ENCODE measurements at places on chromosomes 1 and 21.

GRCh38 chr1:75765697-75766355 lies 20.2 kb upstream of the RABGGTB start:
- DNase-seq = no peak

GRCh38 chr1:209736490-209737117 lies 19.2 kb upstream of the TRAF3IP3 start:
- DNase-seq = no peak

GRCh38 chr1:205358579-205358978 lies 1.9 kb upstream of the KLHDC8A start:
- DNase-seq = no peak

DNA sequence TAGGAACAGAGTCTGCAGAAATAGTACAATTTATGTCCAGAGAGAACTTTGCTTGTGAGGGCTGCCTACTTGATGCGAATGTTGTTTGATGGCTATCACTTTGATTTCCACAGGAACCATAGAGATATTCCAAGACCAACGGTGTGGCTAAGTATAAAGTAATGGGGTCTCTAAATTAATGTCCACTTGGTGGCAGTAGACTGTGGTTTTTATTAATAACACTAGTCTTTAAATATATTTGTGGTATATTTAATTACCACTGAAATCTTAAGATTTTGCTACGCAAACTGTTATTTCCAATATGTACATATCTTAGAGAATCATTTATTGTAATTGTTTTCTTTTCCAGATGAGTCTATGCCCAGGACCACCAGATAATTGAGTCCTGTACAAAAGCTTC lies 647.9 kb downstream of the PLA2G4A start:
- DNase-seq = no peak

GRCh38 chr1:91173346-91173890 lies 151.6 kb upstream of the ZNF644 start:
- DNase-seq = no peak

GRCh38 chr1:100581096-100581705 lies 43.3 kb downstream of the GPR88 start:
- DNase-seq = no peak

DNA sequence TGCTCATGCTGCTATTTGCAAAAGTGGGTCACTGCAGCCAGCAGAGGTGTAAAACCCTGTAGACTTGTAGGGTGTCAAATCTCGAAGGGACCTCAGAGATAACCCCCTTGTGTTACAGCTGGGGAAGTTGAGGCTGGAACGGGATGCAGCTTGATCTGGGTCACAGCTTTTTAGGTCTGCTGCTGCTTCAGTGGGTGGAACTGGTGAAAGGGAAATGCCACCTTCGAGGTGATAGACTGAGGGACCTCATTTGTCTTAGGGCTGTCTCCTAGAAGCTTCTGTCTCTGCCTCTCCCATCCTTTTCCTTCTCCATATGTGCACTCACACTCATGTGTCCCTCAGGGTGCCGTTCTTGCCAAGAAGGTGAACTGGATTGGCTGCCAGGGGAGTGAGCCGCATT lies 35.4 kb downstream of the QSOX1 start:
- no peak for DNase-seq

DNA sequence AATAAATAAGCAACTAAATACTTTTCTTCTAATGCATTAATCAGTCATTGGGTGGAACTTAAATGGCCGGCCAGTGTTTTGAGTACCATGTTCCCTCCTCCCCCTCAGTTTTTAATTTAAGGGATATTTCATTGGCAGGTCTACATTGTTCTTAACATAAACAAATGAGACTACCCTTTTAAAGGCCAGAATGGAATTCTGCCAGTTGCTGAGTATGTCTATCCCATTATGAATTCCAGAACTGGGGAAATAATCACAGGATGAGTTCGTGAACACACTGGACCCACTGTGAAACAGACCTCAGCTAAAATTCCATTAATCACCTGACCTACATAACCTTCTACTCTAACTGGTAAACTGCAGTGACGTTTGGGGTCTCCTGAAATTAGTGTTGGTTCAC lies 305.5 kb upstream of the PKN2 start:
- no peak for DNase-seq

DNA sequence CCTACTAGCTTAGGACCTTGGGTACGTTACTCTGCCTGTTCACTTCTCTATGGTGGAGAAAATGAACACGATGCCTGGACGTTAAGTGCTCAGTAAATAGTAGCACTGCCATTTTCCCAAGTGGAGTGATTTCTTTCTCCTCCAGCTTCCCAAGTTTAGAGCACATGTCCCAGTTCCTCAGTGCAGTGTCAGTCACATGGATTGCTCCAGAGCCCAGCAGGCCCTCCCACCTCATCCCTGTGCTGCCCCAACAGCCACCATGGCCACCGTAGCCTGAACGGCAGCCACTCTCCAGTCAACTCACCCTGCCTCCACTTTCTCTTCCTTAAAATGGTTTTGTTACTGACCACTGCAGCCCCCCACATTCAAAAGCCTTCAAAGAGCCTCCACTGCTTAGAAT lies 8.5 kb downstream of the STMN1 start:
- DNase-seq = no peak

GRCh38 chr1:95021805-95022643 lies 50.7 kb downstream of the ALG14 start:
- no peak for DNase-seq

DNA sequence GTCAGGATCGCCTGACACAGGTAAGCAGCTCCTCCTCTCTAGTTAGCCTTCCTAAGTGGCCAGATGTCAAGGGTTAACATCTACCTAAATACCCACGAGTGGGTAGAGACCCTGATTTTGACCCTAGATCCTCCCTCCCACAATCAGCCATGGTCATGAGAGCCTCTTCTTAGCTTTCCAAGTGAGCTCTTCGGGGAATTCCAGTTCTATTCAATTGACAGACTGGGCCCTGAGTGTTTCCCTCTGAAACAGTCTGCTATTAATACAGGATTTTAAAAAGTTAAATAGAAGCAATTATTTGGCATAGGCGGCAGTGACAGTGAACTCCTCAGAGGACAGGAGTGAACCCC lies 28.1 kb downstream of the C2CD2 start:
- no peak for DNase-seq

GRCh38 chr1:221761354-221762002 lies 19.6 kb upstream of the DUSP10 start:
- DNase-seq = no peak

GRCh38 chr1:246934765-246935164 lies 3.0 kb upstream of the AHCTF1 start:
- DNase-seq = no peak

- no peak for DNase-seq
Measured at GRCh38 chr1:200042119-200042551, 14.6 kb downstream of the NR5A2 start.

DNA sequence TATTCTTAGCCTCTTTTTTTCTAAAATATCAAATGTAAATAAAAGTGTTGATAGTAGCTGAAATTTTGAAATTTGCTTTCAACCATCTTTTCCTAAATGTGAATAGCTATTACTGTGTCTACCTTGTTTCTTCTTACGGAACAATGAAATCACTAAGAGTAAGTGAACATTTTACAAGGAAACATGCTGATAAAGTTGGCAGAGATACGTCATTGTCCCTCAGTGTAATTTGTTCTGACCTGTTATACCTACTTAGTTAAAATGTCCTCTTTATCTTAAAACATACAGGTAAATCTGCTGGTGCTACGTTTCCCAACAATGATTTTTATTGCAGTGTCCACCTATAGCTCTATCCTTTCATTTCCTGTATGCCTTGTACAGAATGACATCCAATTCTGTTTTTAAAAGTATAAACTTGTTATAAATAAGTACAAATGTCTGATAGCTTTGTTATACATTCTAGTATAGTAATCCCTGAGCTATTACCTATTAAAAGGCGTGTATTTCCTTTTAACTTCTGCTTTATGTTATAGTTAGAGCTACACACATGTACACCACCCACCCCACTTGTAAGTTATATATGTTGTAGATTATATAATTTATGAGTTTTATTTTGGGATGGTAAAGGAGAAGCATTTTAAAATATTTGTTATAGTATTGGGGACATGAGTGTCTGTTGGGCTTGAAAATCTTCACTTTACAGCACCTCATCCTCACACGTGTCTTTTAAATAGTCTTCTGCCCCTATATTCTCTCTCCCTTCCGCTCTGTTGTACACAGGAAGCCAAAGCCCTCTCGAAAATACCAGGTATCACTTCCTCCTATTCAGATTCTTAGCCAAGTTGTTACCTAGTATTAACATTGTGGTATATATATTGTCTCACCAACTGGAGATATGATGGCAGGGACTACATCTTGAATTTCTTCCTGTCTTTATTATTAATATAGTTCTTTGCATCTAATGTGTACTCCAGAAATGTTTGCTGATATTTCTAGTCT lies 25.2 kb downstream of the LAMC1 start:
- no peak for DNase-seq

- DNase-seq = no peak
Measured at GRCh38 chr1:213452501-213452900, 401.5 kb downstream of the RPS6KC1 start.

DNA sequence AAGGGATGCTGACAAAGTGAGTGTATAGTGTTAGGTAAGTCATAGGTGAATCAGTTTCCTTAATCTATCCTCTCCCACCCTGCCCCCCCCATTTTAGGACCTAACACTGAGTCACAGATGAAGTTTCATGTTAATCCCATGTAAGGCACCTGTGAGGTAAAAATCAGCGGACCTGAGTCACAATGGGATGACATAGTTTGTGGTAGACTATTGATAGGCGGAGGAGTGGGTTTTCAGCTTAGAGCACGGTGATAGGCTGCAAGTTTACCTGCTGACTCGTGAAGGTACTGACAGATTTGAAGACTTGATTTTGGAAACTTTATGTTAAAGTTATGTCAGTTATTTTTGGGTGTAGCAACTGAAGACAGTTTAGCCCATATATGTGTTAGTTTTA lies 1.7 kb downstream of the TOR1AIP1 start:
- no peak for DNase-seq

GRCh38 chr1:83060221-83060620 lies 938.7 kb downstream of the TTLL7 start:
- no peak for DNase-seq

- peak; percentile 57 for DNase-seq
Measured at GRCh38 chr1:248847181-248847955, 9.3 kb downstream of the ZNF672 start.

DNA sequence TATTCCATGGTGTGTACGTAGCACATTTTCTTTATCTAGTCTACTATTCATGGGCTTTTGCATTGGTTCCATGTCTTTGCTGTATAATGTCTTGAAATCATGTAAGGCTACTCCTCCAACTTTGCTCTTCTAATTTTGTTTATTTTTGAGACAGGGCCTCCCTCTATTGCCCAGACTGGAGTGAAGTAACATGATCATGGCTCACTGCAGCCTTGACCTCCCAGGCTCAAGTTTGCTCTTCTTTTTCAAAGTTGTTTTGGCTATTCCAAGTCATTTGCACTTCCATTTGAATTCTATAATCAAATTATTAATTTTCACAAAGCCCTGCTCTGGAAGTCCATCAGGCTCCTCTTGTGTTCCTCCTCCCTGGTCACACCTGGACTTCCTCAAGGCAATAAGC lies 90.2 kb upstream of the SGIP1 start:
- DNase-seq = no peak

DNA sequence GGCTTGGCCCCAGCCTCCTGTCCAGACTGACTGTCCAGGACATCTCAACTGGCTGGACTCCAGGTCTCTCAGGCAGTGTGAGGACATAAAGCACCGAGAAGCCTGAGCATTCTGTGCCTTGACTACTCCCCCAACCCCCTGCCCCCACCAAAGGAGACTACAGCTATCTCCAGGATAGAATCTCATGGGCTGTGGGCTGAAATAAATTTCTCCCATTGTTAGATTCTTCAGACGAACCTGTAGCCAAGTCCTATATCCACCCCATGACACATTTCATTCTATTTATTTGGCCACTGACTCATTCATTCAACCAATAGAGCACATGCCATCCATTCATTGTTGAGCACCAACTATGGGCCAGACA lies 11.4 kb downstream of the VWA5B1 start:
- DNase-seq = no peak

DNA sequence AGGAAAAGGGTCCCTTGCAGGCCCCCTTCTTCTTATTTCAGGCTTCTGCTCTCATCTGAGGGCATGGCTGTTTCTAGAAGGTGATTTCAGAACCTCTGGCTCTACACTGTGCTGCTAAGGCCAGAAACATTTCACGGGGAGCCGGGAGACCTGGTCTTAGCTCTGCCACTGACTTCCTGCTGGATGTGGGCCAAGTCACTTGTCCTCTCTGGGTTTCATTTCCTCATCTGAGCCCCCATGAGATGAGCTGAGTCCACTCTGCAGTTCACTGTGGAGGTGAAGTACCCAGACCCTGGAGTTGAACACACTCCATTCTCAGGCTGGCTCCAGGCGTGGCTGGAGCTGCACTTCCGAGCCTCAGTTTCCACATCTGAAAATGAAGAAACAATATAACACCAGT lies 2.1 kb downstream of the PADI1 start:
- DNase-seq = peak; percentile 75

GRCh38 chr1:67645495-67646144 lies 39.4 kb upstream of the GADD45A start:
- DNase-seq = peak; percentile 86

DNA sequence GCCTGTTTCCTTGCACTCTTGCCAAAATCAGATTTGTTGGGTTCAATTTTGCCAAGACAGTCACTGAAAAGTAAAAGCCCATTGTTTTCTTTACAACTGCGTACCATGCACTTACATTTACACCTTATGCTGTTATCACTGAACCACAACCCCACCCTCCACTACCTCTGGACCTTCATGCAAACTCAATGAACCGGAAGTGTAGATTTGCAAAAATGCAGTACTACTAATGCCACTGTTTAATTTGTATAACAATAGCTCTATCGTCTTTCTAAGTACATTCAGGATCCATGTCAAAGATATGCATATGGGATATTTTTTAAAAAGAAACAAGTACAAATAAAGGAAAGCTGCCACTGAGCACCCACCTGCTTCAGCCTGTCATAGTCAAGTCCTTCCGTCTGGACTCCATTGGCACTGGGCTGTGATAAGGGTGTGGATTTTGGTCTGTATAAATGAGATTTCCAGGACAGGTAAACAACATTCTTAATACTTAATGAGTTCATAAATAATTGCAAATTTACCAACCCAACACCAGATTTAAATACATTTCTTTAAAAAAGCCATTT lies 72.9 kb upstream of the LBR start:
- no peak for DNase-seq

DNA sequence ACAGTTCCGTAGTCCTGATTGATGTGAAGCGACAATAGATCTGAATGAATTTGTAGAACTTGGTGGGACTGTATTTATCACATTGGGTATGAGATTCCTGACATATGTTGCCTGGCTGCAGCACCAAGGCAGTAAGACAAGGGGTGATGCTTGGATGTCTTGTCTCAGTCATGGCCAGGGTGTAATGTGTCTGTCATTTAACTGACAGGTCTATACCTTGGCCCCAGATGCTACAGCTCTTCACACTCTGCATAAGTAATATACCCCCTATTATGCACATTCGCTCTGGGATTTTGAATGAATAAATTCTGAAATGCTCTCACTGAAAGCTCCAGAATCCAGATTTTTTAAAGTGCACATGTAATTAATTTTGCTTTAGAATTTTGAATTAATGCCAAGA lies 47.3 kb downstream of the NTNG1 start:
- no peak for DNase-seq
